ENCODE measurements at places on chromosomes 12 and 14. TPM values are rescaled to one million over a fixed set of nuclear protein-coding genes. Genes with fewer than 3 reads are reported as not detected.
A peak's percentile ranks its signal among the peaks of the same experiment; 100 is the strongest.

- H3K36me3 ChIP-seq = peaks cover 94% of the 10 kb centered on the region
- no peak overlapping the region for H3K4me3 ChIP-seq
- H3K27ac ChIP-seq = no peak overlapping the region
- H3K4me1 ChIP-seq = no peaks in the 10 kb centered on the region
- DNase-seq = no peak
Observed at GRCh38 chr14:73170686-73171085, 34.4 kb downstream of the PSEN1 start.

DNA sequence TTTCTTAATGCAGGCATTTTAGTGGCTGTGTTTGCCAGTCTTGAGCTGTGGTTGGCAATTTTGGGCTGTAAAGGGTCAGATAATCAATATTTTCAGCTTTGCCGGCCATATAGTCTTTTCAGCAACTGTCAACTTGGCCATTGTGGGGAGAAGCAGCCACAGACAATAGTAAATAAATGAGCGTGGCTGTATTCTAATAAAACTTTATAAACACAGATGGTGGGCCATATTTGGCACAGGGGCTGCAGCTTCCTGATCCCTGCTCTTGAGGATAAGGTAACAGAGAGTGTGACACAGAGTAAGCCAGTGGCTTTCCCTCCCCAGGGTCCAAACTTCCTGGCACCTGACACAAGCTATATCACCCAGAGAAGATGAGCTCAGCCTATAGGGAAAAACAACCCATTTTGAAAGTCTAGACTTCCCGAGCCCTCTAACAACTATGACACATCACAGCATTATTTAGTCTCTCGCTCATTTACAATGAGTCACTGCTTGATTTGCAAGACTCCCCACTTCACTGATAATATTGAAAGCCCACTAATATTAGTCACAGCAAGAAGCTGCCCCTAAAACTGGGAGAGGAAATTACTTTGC, 163.1 kb upstream of the TMPO start:
- no peaks in the 10 kb centered on the region for H3K4me1 ChIP-seq
- no peak overlapping the region for H3K4me3 ChIP-seq
- no peak overlapping the region for H3K27ac ChIP-seq
- H3K27me3 ChIP-seq = no peaks in the 10 kb centered on the region
- no peaks in the 10 kb centered on the region for H3K36me3 ChIP-seq
- DNase-seq = no peak

FLVCR2 gene
- not detected for total RNA-seq

DNA sequence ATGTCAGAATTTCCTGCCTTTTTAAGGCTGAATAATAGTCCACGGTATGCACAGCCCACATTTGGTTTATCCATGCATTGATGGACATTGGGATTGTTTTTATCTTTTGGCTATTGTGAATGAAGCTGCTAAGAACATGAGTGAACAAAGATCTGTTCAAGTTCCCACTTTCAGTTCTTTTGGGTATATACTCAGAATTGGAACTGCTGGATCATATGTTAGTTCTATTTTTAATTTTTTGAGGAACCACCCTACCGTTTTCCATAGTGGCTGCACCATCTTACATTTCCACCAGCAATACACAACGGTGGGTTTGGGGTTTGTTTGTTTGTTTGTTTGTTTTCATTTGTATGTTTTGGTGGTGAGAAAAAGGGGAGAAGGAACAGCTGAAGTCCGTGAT, 6.4 kb downstream of the GPR68 start:
- peak overlapping the region; percentile 10 for H3K27ac ChIP-seq
- no peak for DNase-seq
- peaks cover 23% of the 10 kb centered on the region for H3K4me1 ChIP-seq
- no peak overlapping the region for H3K4me3 ChIP-seq
- H3K27me3 ChIP-seq = no peaks in the 10 kb centered on the region

MFAP5 gene
- total RNA-seq = 11.6 TPM

RHEBL1 gene
- total RNA-seq = not detected

ETFBKMT gene
- total RNA-seq = not detected
